SHP77 (cell line): ENCODE measurements at places on chromosomes 3 and 15.

DNA sequence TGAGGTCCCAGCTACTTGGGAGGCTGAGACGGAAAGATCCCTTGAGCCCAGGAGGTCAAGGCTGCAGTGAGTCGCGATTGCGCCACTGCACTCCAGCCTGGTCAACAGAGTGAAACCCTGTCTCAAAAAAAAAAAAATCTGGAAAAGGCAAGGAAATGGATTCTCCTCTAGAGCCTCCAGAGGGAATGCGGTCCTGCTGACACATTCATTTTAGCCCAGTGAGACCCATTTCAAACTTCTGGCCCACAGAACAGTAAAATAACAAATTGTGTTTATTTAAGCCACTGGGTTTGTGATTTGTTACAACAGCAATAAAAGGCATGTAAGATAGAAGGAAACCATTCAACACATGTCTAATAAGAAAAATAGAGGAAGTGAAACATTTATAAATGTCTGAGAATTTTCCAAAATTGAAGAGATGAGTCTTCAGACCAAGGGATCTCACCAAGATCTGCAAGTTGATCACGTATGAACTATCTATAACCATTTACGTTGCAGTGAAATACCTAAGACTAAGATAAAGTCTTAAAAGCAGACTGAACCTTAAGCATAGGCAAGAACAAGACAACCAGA is at the start of gene HTR3E:
Gene HTR3E (plus strand): TSS at position 254 of the 573 bp plus-strand sequence. CDS start 466 bp downstream, outside the sequence.
- DNase-seq = no peak

- DNase-seq = no peak
Measured at GRCh38 chr15:101805605-101806345, 2.5 kb downstream of the OR4F6 start.

GRCh38 chr15:45641999-45642932 is 7.4 kb downstream of the SQOR start:
- no peak for DNase-seq

DNA sequence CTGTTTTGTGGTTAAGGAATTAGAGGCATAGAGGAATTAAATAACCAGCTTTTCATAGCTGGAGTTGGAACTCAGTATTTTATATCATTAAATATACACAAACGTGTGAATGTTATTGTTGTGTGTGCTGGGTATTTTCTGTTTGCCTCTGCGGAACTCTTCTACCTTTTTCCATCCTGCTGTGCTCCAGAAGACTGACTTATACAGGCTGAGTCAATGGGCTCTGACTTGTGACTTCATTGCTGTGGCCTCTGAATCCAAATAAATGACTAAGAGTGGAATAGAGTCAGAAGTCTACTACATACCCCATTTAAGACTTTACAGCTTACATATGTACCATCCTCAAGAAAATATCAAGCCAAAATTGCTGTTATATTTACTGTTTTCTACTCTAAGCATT is 17.6 kb downstream of the ARIH1 start:
- no peak for DNase-seq
